ENCODE measurements at places on chromosomes 1 and 21.

GRCh38 chr1:18954270-18955071, 2.0 kb downstream of the IFFO2 start:
- no peak for DNase-seq

DNA sequence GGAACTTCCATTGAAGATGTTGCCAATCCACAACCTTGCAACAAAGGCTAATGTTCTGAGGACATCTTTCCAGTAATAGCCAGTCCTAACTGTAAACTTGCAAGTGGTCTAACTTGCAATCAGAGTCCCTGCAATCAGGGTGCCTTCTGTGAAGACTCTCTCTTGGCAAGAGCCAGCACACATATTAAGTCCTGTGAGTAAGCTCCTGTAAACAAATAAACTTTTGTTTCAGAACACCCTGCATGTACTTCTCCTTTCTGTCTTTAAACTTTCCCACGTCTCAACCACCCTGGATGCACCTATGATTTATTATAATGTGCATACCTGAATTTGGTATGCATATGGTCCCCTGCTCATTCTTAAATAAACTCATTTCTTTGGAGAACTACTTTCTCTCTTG, 9.1 kb downstream of the GBP7 start:
- no peak for DNase-seq

- no peak for DNase-seq
These were observed 55.2 kb downstream of the SASS6 start for GRCh38 chr1:100077531-100077930.

GRCh38 chr1:228356897-228357680, 49.5 kb downstream of the TRIM11 start:
- DNase-seq, result no peak

DNA sequence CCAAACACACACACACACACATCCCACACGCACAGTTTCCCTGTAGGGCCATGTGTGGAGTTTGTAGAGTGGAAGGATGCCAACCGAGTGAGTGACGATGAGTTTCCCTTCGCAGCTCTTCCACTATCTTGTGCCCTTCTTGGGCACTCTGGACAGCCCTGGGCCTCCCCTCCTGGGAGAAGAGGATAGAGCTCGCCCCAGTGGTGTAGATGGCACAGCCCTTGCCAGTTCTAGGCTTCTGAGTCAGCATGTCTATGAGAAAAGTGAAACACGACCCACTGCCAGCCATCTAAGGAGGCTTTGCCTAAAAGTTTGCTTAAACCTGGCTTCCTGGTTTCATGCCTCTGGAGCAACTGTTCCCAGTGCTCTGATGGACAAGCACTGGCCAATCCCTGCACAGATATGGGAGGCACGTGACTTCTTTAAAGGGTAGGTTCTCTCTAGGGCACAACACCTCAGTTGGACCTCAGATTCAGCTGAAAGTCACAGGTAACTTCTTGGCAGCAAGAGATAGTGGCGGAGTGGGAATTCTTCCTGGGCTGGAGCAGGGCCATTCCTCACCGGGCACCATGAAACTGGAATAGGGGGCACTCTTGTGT, 195.9 kb upstream of the GALNT2 start:
- no peak for DNase-seq

Data from NCI-H510A treated with DMSO at 0.1 percent for 48 hours (cell line).